ENCODE measurements at places on chromosomes 4 and X. TPM values are rescaled to one million over a fixed set of nuclear protein-coding genes. Genes with fewer than 3 reads are reported as not detected.

LIN54 gene
- 6.2 TPM for total RNA-seq

RBPJ gene
- 41.0 TPM for total RNA-seq

TRIM61 gene
- 0.79 TPM for total RNA-seq

PAGE4 gene
- total RNA-seq: not detected

OTUD5 gene
- total RNA-seq: 23.9 TPM

TMPRSS11D gene
- total RNA-seq: not detected

CABS1 gene
- not detected for total RNA-seq

SLC10A7 gene
- total RNA-seq: 5.2 TPM

RAB41 gene
- total RNA-seq: not detected

TMEM144 gene
- total RNA-seq: 7.1 TPM

DNA sequence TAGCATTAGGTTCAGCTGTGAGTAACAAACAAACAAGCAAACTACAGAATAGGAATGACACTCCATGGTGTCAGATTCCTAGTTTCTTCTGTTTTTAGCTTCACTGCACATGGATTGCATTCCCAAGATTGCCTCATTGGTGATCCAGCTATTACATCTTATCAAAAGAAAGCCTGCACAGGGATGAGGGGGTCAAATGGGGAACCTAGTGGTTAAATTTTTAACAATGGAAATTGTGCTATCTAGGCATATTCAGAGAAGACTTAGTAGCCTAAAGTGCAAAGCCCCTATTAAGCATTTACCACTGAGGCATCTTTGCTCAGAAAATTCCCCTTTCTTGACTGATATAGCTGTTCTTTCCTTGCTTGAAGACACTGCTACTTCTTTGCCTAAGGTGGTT, 3.9 kb upstream of the TTC29 start:
- DNase-seq: no peak

GRCh38 chr4:157564771-157565170, 344.2 kb downstream of the GRIA2 start:
- DNase-seq: no peak

DNA sequence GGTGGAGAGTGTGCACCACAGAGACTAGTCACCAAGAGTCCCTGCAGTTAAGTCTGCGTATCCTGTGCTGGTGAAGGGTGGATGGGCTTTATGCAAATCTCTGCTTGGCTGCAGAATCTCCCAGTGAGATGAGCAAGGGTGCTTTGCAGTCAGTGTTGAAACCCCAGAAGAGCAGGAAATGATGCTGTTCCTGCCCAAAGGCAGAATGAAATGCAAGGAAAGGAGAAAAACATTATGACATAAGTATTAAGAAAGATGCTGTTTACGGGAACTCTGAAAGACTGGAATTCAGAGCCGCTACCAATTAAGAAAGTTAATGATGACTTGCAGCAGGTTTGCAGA, 25.4 kb upstream of the ACSL1 start:
- peak; percentile 70 for DNase-seq

DNA sequence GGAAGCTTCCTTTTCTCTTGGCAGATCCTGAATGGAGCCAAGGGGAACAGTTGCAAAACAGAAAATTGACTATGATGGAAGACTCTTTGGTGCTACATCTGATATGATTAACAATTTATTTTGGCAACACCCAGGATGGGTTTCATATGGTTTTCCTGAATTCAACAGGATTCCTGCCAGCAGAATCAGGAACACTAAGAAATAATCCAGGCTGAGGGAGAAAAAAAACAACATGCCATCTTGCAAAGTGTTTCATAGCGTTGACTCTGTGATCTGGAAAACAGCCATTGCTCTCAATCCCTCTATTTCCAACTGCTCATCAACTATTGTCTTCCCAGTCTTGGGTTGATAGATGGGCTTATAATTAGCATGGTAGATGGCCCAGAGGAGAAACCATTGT, 303.8 kb upstream of the KLF3 start:
- DNase-seq: no peak

- DNase-seq: no peak
These were observed 82.6 kb downstream of the USP9X start for GRCh38 chrX:41167888-41168287.

GRCh38 chr4:181845617-181846016, 397.6 kb upstream of the TENM3 start:
- DNase-seq: no peak

GRCh38 chr4:142886566-142886965, 40.5 kb upstream of the INPP4B start:
- DNase-seq: no peak

- no peak for DNase-seq
These were observed 43.2 kb upstream of the BMPR1B start for GRCh38 chr4:94714365-94715160.

DNA sequence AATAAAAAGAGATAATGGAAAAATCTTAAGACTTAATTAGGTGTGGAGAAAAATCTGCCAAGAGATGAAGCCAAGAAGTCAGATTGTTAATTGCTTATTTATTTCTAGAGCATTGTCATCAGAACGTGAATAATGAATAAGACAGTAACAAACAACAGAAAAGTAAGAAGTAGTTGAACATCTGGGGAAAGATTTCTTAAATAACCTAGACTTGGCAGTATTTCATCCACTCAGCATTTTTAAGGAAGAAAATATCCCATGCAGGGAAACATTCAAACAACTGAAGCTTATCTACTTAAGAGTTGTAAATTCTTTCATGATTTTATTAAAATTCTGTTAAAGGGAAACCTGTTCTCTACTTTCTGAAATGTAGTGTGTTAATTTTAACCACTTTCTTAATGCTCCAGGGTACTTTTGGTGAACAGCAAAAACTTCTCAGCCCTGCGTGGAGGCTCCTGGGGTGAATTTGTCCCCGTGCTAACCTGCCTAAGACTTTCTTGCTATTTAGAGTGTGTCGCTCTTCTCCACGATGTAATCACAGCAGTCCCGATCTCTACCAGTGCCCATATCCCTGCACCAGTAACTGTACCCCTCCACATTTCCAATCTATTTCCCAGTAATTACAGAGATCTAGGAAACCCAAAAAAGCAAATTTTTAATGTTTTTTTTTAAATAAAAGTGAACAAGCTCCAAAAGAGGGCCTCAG, 124.6 kb downstream of the CORIN start:
- DNase-seq: no peak

DNA sequence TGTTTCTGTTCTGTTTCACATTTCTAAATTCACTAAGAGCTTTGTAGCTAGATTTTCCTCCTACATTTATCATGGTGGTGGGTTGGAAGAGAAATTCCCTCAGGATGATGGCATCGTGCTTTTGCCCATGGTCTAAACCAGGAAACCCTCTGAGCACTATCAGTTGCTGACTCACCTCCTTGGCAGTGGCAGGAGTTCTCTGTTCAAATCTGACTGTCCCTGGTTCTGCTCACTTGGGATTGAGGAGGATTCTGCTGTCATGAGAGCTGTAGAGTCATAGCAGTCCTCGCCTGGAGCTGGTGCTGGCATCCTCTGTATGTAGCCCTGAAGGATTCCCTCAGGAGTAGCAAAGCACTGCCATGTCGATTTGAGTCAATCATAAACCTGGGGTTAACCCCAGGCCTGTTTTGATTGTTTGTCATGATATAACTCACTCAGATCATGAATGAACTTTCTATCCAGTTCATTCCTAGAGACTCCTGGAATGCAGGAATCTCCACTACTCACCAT, 9.4 kb downstream of the TEX13A start:
- DNase-seq: no peak

GRCh38 chr4:72577211-72577610, 8.2 kb upstream of the ADAMTS3 start:
- no peak for DNase-seq

DNA sequence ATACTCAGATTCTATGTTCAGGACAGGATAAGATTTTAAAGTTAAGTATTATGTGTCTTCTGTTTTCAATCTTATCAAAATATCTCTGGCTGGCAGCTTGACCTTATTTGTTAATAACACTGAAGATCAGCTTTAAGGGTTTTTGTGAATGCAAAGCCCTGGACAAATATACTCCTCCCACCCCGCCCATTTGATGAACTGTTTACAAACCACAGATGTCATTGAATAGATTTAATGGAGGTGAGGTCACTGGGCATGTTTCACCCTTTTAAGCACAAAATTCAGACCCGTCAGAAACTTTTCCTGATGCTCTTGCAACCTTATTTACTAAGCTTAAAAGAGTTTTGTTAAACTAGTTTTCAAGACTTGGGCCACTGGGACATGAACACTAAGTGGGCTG, 10.1 kb upstream of the CXCL8 start:
- no peak for DNase-seq

DNA sequence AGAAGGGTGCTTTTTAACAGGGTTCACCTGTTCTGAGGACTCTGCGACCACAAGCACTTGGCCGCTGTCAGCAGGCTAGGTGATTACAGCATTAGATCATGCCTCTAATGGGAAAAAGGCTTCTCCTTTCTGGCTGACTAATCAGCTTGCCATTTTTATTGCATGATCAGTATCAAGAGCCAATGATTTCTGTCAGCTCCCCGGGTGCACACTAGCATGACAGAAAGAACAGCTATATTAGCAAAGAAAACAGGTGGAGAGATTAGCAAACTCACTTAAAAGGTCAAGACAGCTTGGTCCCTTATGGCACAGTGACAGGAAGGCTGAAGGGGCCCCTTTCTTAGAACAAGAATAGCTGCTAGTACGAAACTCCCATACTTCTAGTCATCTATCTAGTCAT, 170.0 kb downstream of the SMIM20 start:
- no peak for DNase-seq

GRCh38 chr4:48602222-48602621, 112.2 kb downstream of the ZAR1 start:
- no peak for DNase-seq

DNA sequence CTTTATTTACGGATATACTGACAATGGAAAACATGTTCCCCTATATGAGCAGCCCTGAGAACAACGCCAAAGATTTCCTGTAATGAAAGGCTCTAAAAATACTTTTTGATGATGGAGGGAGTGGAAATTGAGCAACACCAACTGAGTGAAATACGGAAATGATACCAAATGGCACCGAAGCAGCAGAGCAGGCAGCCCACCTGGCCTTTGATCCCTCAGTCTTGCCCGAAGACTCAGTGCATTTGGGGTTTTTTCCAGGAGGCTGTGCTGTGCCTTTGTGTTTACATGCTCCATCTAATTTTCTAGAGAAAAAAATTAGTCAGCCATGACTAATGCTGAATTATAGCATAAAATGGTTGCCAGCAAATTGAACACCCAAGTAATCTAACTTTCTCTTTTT, 169.9 kb upstream of the RBPJ start:
- no peak for DNase-seq

GRCh38 chr4:159400558-159401225, 297.8 kb downstream of the RAPGEF2 start:
- no peak for DNase-seq

DNA sequence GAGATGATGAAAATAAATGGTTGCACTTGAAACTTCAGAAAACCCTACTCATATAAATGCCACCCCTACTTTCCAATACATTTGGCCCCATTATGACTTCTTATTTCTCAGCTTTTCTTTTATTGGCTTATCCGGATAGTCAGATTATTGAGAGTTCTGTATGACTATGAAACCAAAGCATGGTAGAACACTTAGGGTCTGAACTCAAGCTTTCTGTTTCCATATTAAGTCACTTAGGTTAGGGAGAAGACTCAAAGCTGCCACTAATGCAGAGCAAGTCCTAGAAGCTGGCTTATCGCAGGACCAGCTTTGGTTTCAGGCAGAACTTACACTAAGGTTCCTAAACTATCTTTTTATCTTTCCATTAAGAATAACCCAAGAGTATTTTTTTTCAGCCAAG, 229.9 kb upstream of the CPEB2 start:
- no peak for DNase-seq

GRCh38 chr4:32261196-32261595, 1541.0 kb downstream of the PCDH7 start:
- no peak for DNase-seq

GRCh38 chr4:105147016-105147552, 408 bp downstream of the TET2 start:
- DNase-seq: no peak

DNA sequence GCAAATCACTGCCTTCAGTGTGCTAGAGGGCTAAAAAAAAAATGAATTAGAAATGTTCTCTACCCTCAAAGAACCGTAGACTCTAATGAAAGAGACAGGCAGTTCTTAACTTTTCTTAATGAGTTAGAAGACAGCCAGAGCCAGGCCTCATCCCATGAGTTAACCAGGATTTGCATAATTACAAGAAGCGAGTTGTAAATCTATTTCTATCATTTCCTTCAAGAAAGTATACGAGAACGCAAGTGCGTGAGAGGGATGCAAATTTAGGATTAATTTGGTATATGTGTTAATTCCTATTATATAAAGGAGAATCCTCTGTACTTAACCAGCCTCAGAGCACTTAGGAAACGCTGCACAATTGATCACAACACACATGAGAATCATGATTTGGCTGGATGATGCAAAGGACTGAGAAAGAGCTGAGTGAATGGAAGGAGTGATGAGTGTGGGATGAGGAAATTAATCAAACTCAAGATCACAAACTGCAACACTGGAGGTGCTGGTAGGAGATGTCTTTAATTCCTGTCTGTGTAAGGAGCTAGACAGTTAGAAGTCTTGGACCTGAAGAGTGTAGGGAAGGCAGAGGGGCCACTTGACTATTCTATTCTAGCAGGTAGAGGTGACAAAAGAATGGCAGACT, 157.2 kb downstream of the ATP10D start:
- DNase-seq: no peak

GRCh38 chrX:19372170-19372546, 28.4 kb downstream of the PDHA1 start:
- peak; percentile 64 for DNase-seq

DNA sequence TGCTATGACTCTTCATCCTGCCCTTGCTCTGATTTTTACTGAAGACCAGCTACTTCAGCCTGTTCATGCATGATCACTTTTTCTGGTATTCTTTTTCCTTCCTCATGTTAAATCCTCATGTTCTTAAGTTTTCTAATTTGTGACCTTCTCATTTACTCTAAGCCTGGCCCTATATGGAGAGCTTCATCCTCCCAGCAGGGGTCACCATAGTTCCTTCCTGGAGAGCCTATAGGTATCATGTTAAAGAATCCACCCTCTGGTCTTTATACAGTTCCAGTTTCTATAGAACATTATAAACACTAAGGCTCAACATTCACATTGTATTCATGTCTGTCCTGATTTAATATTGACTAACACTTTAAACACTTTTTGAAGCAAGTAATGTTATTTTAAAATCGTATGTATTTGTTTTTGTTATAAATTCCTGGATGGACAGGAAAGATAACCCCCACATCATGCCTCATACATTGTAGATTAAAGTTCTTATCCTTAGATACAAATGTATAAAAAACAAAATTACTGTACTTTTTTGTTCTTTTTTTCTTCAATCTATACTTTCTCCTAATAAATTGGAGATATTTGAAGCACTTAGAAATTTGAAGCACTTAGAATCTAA, 53.8 kb upstream of the OTUD4 start:
- no peak for DNase-seq

GRCh38 chrX:56762707-56763555, 33.9 kb downstream of the NBDY start:
- no peak for DNase-seq

Measured in right atrium auricular region (tissue), 2 donors.